ENCODE measurements at places on chromosomes 3 and 15. TPM values are rescaled to one million over a fixed set of nuclear protein-coding genes. Genes with fewer than 3 reads are reported as not detected.

- H3K36me3 ChIP-seq = peaks cover 8% of the 10 kb centered on the region
- peaks cover 18% of the 10 kb centered on the region for H3K4me1 ChIP-seq
- H3K27me3 ChIP-seq = no peaks in the 10 kb centered on the region
- H3K4me3 ChIP-seq = no peak overlapping the region
These were observed 39.1 kb downstream of the MYO9A start for GRCh38 chr15:72078887-72079286.

GRCh38 chr3:4511491-4512262 lies 18.5 kb downstream of the ITPR1 start:
- no peak overlapping the region for H3K4me3 ChIP-seq
- H3K36me3 ChIP-seq = no peaks in the 10 kb centered on the region
- no peak for DNase-seq
- no peaks in the 10 kb centered on the region for H3K4me1 ChIP-seq

- DNase-seq = no peak
- peaks cover 4% of the 10 kb centered on the region for H3K27me3 ChIP-seq
- H3K36me3 ChIP-seq = peaks cover 42% of the 10 kb centered on the region
These were observed 23.8 kb downstream of the CXCR6 start for GRCh38 chr3:45966950-45967640.

DNA sequence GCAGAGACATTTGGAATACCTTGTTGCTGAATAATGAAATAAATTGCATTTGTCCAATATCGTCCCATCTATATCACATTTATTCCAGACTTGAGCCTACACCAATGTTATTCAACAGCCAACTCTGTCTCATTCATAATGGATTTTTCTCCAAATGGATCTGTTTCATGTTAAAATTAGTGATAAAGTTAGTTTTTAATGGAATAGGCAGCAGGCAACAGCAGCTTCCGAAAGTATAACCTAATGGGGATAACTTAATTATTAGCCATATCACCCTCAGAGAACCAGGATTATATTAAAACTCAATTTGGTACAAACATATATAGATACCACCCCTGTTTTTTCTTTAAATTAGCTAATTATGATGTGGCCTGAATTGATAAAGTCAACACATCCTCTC lies 86.5 kb upstream of the ICE2 start:
- peaks cover 12% of the 10 kb centered on the region for H3K27me3 ChIP-seq
- H3K4me3 ChIP-seq = no peak overlapping the region
- H3K36me3 ChIP-seq = no peaks in the 10 kb centered on the region

DNA sequence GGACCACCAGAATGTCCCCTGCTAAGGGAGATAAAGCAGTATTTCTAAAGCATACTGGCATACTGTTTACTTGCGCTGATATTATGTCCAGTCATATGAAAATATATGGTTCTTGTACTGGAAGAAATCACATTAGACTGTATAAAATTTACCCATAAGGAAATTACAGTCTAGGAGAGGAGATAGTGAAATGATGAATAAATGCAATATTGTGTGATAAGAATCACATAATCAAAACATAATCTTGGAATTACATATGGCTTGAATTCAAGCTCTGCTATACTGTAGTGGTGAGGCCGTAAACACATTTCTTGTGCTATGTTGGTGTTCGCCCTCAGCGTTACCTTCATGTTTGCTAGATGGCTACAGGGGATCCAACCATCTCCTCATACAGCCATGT lies 20.7 kb upstream of the TGFBR2 start:
- no peak for DNase-seq
- H3K27me3 ChIP-seq = peaks cover 1% of the 10 kb centered on the region
- H3K4me1 ChIP-seq = peaks cover 9% of the 10 kb centered on the region

DNA sequence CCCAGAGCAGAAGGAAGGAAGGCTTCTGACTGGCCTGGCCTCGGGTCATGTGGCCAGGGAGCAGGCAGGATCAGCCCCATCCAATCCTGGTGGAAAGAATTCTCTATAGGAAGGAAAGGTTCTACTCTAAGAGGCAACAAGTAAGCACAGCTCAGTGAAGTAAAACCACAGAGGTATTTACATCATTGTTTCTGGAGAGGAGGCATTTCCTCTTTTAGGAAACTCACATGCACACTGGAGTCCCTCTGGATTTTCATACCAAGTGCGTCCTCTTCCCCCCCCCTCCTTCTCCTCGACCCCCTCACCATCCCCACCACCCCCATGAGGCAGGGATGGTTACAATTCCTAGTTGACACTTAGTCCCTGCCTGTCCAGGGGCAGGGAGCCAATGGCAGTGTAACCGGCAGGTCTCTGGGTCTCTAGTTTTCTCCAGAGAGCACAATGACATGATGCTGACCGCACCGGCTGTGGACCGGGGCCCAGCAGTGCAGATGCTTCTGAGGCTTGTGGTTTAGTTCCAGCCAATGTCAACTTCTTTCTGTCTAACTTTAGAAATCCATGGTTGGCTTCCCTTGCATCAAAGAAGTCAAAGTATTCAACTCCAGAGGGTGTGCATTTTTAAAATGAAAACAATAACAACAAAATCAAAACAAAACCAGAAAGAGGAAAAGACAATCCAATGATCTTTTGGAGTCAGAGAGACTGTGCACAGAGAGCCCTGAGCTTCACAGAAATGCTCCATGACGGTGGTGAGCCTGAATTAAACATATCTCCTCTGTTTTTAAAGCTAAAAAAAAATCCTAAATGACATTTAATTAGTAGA lies 230.3 kb upstream of the TLE3 start:
- H3K27me3 ChIP-seq = peaks cover 6% of the 10 kb centered on the region
- peaks cover 46% of the 10 kb centered on the region for H3K4me1 ChIP-seq
- H3K4me3 ChIP-seq = peak overlapping the region; percentile 43
- DNase-seq = peak; percentile 82

- H3K4me3 ChIP-seq = no peak overlapping the region
- H3K27me3 ChIP-seq = peaks cover 25% of the 10 kb centered on the region
- no peak overlapping the region for H3K27ac ChIP-seq
- no peak for DNase-seq
- no peaks in the 10 kb centered on the region for H3K4me1 ChIP-seq
These were observed 25.0 kb downstream of the CRYGS start for GRCh38 chr3:186519021-186519658.

GRCh38 chr3:52494886-52495495 lies at the start of gene STAB1:
STAB1 (plus strand) TSS chr3:52495338; CDS start chr3:52495414, 76 bp downstream.
- H3K4me3 ChIP-seq = no peak within 1 kb of the TSS
- no peak for DNase-seq
- H3K27me3 ChIP-seq = peaks cover 2% of the 10 kb centered on the region
- peak within 1 kb of the TSS; percentile 42 for H3K27ac ChIP-seq
- H3K36me3 ChIP-seq = peaks cover 7% of the 10 kb centered on the region
- H3K4me1 ChIP-seq = peaks cover 29% of the 10 kb centered on the region

- no peak overlapping the region for H3K27ac ChIP-seq
- no peak overlapping the region for H3K4me3 ChIP-seq
- H3K27me3 ChIP-seq = peaks cover 2% of the 10 kb centered on the region
- H3K4me1 ChIP-seq = peaks cover 45% of the 10 kb centered on the region
- peaks cover 7% of the 10 kb centered on the region for H3K36me3 ChIP-seq
These were observed 403.1 kb upstream of the TBL1XR1 start for GRCh38 chr3:177600411-177600810.

GRCh38 chr3:71360764-71361163 lies 222.8 kb downstream of the FOXP1 start:
- DNase-seq = no peak
- 0 out of 2 replicates have a peak, but pooled peaks cover 6% of the 10 kb centered on the region for H3K36me3 ChIP-seq
- H3K27me3 ChIP-seq = no peaks in the 10 kb centered on the region
- H3K4me1 ChIP-seq = no peaks in the 10 kb centered on the region
- no peak overlapping the region for H3K27ac ChIP-seq

GRCh38 chr15:73939138-73939537 lies 12.9 kb downstream of the LOXL1 start:
- DNase-seq = no peak
- H3K4me1 ChIP-seq = peaks cover 82% of the 10 kb centered on the region
- peak overlapping the region; percentile 91 for H3K27ac ChIP-seq
- peaks cover 3% of the 10 kb centered on the region for H3K27me3 ChIP-seq

Gene SNUPN
- 22.0 TPM for total RNA-seq

Gene ARL6
- 7.5 TPM for total RNA-seq

Gene CPNE9
- total RNA-seq = not detected

Gene OR5H15
- total RNA-seq = not detected

Gene DCLK3
- not detected for total RNA-seq

Gene ITIH4
- total RNA-seq = 0.77 TPM
